ENCODE measurements at places on chromosomes 4 and X.

DNA sequence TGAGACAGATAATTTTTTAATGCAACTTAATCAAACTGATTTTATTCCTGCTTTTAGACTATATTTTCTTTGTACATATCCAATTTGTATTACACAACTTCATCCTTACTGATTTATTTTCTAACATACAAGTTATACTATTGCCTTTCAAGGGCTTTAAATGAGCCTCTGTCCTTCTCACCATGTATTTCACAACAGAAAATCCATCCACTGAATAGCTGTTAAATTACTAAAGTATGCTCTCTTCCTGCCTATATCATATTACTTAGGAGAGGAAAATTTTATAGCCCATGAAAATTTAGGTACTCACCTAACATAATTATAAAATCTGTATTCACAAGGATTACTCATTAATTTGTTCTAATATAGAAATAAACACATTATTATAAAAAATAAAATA, 528.6 kb downstream of the ANKRD50 start:
- DNase-seq, result no peak
- H3K27ac ChIP-seq, result no peak overlapping the region
- no peaks in the 10 kb centered on the region for H3K36me3 ChIP-seq
- no peaks in the 10 kb centered on the region for H3K4me1 ChIP-seq

GRCh38 chr4:792626-793092, 33.3 kb downstream of the CPLX1 start:
- H3K27me3 ChIP-seq, result peaks cover 29% of the 10 kb centered on the region
- H3K36me3 ChIP-seq, result peaks cover 6% of the 10 kb centered on the region
- H3K4me1 ChIP-seq, result peaks cover 11% of the 10 kb centered on the region
- peak overlapping the region; percentile 74 for H3K4me3 ChIP-seq

- H3K4me3 ChIP-seq, result peak overlapping the region; percentile 56
- no peak overlapping the region for H3K27ac ChIP-seq
- peaks cover 89% of the 10 kb centered on the region for H3K27me3 ChIP-seq
- H3K36me3 ChIP-seq, result peaks cover 13% of the 10 kb centered on the region
These were observed 5.2 kb upstream of the ARX start for GRCh38 chrX:25020905-25021449.

- H3K27ac ChIP-seq, result no peak overlapping the region
- peaks cover 3% of the 10 kb centered on the region for H3K4me1 ChIP-seq
- no peaks in the 10 kb centered on the region for H3K36me3 ChIP-seq
- DNase-seq, result no peak
- no peaks in the 10 kb centered on the region for H3K27me3 ChIP-seq
These were observed 30.6 kb downstream of the GUCY1B1 start for GRCh38 chr4:155789391-155789790.

- H3K4me1 ChIP-seq, result no peaks in the 10 kb centered on the region
- H3K27me3 ChIP-seq, result no peaks in the 10 kb centered on the region
- no peak overlapping the region for H3K4me3 ChIP-seq
- no peaks in the 10 kb centered on the region for H3K36me3 ChIP-seq
- DNase-seq, result no peak
These were observed 148.4 kb downstream of the STPG2 start for GRCh38 chr4:97994765-97995465.
